ENCODE measurements at places on chromosomes 13 and 19. TPM values are rescaled to one million over a fixed set of nuclear protein-coding genes. Genes with fewer than 3 reads are reported as not detected.

DPP9 gene
- 84.8 TPM for total RNA-seq

RFX1 gene
- total RNA-seq = 15.7 TPM

ZNF559 gene
- 8.2 TPM for total RNA-seq

ZNF529 gene
- total RNA-seq = 15.2 TPM

CYSLTR2 gene
- 3.7 TPM for total RNA-seq

ZGLP1 gene
- total RNA-seq = 3.2 TPM

CEACAM3 gene
- not detected for total RNA-seq

EEF2 gene
- total RNA-seq = 2,451 TPM

BIVM gene
- total RNA-seq = 33.3 TPM

PSG3 gene
- total RNA-seq = not detected

ONECUT3 gene
- total RNA-seq = not detected

IER2 gene
- 143 TPM for total RNA-seq

PABPC3 gene
- 0.39 TPM for total RNA-seq

SCN1B gene
- 2.7 TPM for total RNA-seq

TLE2 gene
- total RNA-seq = 2.2 TPM

DACT3 gene
- total RNA-seq = 6.1 TPM

TMEM86B gene
- total RNA-seq = 6.7 TPM

TMEM150B gene
- 0.46 TPM for total RNA-seq

IRF3 gene
- 135 TPM for total RNA-seq

MBD3L2 gene
- total RNA-seq = not detected

ZSCAN4 gene
- total RNA-seq = not detected

MISP gene
- not detected for total RNA-seq

ERICH6B gene
- not detected for total RNA-seq

FFAR1 gene
- 0.09 TPM for total RNA-seq

FGF9 gene
- total RNA-seq = 0.60 TPM

ADAT3 gene
- 9.1 TPM for total RNA-seq

SHC2 gene
- not detected for total RNA-seq

LRRC63 gene
- total RNA-seq = 0.71 TPM

ODAD3 gene
- 0.37 TPM for total RNA-seq

ZNF266 gene
- total RNA-seq = 27.3 TPM

ATXN8OS gene
- total RNA-seq = not detected

ZNF714 gene
- total RNA-seq = 21.4 TPM

LMTK3 gene
- total RNA-seq = 3.1 TPM

RPS19 gene
- total RNA-seq = 2,928 TPM

TLE6 gene
- 1.4 TPM for total RNA-seq

PGPEP1 gene
- 29.4 TPM for total RNA-seq

MIA gene
- 0.69 TPM for total RNA-seq

GJB2 gene
- 2.7 TPM for total RNA-seq

SBK2 gene
- not detected for total RNA-seq

ZNF813 gene
- 3.4 TPM for total RNA-seq

F2RL3 gene
- total RNA-seq = not detected

KLK4 gene
- not detected for total RNA-seq

RANBP3 gene
- 105 TPM for total RNA-seq
